Cerebellum (tissue), 4 donors: ENCODE measurements at places on chromosomes 11 and 22. TPM values are rescaled to one million over a fixed set of nuclear protein-coding genes. Genes with fewer than 3 reads are reported as not detected.

- no peak for DNase-seq
Measured at GRCh38 chr11:9739123-9739900, 75.4 kb downstream of the SWAP70 start.

DNA sequence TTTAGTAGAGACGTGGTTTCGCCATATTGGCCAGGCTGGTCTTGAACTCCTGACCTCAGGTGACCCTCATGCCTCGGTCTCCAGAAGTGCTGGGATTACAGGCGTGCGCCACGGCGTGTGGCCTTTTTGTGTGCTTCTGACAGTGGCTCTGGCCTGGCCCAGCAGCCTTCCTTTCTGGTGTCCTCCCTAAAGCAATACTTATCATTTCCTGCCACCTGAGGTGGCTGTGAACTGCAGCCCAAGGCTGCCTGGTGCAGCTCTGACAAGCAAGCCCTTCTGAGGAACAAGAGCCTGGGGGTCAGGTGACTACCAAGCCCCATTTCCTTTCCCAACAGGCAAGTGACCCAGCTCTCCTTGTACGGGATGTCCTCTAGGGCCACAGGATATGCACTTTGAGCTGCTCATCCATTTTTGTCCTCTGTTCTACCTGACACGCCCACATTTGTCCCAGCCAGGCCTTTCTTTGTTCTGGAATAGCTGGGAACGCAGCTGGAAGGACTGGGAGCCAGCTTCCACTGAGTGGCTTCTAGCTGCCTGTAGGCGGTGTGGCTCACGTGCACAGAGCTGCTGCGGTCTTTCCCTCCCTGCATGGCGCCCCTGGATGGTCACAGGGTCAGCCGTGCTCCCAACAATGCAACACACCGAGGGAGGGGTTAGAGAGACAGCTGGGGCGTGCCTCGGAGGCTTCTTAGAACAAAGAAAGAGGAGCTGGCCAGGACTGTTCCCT lies 12.3 kb upstream of the BID start:
- DNase-seq = no peak

- DNase-seq = no peak
Measured at GRCh38 chr11:27437829-27438594, 34.6 kb downstream of the LGR4 start.

- DNase-seq = no peak
Measured at GRCh38 chr11:17005646-17006045, 8.6 kb downstream of the PLEKHA7 start.

MYBPC3 gene
- total RNA-seq = 0.18 TPM

DNA sequence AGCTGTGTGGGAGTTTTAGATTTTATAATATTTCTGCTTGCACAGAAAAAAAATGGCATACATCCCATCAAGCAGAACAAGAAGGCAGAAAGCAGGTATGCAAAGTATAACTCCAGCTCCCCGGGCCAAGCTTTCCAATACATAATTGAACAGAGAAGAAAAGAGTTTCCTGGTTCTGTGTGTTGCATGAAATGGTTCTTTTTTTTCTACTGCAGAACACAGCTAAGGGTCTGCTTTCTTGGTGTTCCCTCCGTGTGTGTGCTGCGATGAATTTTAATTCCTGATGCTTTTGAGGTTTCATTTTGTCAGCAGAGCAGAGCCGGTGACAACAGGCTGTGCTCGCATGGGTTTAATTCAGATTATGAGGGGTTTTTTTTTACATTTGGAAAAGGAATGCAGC lies 70.7 kb upstream of the TTC12 start:
- peak; percentile 15 for DNase-seq

- no peak for DNase-seq
Measured at GRCh38 chr11:40403321-40403720, 1056.1 kb downstream of the LRRC4C start.

SPI1 gene
- total RNA-seq = 1.2 TPM

- DNase-seq = no peak
Measured at GRCh38 chr11:462107-462890, 12.2 kb downstream of the PTDSS2 start.

KRTAP5-5 gene
- total RNA-seq = not detected

DNA sequence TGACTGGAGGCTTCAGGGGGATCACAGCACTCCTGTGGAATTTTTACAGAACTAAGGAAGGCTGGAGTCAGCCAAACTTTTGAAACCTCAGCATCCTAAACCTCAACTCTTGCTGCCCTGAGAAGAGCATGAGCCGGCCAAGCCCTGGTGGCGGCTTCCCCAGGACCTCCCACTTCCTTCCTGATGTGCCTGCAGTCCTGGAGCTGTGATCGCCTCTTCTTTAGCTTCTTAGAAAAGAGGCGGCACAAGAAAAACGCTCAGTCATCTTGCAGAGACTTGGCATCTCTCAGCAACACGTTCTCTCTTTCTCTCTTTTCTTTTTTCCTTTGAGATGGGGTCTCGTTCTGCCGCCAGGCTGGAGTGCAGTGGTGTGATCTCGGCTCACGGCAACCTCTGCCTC lies 40.4 kb upstream of the AMPD3 start:
- DNase-seq = no peak

DNA sequence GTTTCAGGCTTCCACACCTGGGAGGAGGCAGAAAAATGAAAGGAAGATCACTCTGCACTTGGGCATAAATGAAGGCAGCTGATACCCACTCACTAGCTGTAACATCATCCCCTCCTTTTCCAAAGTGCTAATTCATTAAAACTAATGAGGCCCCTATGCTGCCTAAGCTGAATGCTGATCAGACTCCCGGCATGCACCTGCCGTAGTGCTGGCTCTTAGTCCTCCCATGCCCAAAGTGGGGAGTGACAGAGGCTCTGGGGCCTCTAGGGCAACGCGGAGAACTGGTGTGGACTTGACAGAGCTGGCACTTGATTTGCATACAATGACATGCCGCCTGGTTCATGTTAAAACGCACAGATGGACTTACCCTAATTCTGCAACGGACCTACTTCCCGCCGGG lies 96.5 kb upstream of the NCAM1 start:
- DNase-seq = no peak

SERPING1 gene
- 16.7 TPM for total RNA-seq

MAP6 gene
- total RNA-seq = 92.6 TPM

DNA sequence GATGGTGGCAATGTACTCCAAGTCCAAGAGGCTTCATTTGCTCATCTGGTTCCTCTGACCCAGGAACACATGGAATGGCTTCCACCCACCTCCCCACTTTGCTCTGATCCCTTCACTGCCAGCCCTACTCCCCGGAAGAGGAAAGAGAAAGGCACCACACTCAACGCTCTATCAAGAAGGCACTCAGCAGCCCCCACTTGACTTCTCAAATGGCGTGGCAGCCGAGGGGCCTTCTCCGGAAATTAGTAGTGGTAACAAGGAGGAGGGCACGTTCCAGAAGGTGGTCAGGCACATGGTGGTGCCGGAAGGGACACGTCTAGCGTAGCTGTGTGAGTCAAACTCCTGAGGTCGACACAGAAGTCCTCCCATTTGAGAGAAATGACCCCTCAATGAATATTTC lies 36.5 kb upstream of the CYP2D6 start:
- DNase-seq = no peak

- no peak for DNase-seq
Measured at GRCh38 chr11:78265326-78265725, 76.6 kb downstream of the USP35 start.

C11orf97 gene
- not detected for total RNA-seq

DNA sequence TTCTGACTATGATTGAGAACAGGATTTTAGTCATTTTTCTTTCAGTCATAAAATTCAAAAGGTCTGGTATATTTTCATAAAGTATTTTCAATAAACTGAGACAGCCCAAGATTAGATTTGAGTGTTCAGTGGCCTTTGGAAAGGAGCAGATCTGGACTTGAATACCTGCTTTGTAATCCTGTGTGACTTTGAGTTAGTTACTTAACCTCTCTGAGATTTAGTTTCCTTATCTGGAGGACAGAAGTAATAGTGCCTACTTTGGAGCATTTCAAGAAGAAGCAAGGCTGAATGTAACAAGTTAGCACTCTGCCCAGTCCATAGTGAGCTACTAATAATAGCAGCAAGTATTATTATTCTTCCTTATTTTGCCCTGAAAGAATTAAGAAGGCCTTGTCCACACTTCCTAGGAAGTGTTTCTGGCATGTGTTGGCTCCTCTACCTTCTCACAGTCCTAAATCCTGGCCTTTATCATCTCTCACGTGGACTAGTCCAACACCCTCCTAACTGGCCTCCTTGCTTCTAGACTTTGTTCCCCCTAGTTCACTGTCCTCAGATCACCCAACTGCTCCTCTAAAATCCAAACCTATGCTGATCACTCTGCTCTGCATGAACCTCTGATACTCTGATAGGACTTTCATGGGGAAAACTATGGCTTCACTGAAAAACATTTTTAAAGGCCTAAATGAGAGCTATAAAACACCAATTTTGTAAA lies 115.8 kb downstream of the PLEKHA7 start:
- DNase-seq = no peak
